Fibroblast of pulmonary artery (primary cell): ENCODE measurements at places on chromosomes 3 and 15.

DNA sequence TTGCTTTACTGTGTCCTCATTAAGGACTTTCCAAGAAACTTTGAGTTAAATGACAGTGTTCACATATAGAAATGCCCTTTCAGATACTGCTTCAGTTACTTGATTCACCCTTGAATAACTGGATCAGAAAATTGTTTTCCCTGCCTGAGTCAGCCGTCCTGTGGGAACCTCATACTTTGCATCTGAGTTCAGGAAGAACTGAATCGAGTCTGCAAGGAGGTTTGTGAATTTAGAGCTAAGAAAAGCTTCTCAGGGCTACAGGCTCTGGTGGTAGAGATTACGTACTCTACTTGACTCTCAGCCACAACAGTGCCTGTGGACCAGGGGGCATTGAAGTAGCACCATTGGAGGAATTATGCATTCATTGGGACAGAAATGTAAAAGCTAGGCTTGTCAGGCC, 252.4 kb upstream of the C2CD4B start:
- no peak for DNase-seq

DNA sequence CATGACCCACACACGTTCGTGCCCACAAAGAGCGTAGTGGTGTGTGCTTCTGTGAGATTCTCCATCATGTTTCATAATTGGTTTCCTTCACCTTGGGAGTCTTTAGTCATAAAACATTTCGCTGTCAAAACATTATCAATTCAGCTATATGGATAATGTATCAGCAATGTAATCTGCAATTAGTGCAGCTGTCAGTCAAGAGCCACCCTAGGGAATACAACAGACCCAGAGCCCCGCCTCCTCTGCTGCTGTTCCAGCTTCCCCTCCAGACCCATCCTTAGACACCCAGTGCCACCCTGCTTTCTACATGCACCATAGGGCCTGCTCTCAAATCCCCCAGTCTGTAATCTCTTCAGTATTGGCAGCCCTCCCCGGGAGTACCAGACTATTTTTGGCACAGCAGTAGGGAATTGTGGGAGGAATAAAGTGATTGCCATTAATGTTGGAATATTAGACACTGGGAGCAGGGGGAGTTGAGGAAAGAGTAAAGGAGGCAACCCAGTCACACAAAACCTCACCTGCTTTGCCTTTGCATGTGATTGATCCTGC, 31.5 kb upstream of the C3orf80 start:
- DNase-seq: no peak

DNA sequence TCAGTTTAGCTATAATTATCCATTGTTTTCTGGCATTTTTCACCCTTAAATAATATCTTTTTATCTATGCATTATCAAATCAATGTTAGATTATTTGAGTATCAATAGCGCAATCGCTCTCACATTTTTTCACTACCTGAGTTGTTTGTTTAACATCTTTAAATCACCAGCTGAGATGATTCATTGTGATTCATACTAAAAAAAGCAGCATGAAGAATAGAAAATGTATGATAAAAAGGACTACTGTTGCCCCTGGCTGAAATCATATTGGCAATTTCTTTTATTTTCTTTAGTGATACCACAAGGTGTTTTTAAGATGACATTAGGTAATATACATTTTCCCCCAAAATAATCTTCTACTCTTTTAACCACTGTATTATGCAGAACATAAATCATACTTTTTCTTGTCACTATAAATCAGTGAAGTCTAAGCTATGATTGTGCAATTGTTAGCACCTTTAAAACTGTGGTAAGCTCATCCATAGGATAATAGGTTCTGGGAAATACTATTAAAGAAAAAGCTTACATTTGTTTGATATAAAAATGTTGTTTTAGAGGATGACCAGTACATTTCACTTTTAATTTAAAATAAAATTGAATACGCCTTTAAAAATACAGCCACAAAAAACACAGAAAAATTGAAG, 889.1 kb downstream of the NAALADL2 start:
- DNase-seq: no peak

DNA sequence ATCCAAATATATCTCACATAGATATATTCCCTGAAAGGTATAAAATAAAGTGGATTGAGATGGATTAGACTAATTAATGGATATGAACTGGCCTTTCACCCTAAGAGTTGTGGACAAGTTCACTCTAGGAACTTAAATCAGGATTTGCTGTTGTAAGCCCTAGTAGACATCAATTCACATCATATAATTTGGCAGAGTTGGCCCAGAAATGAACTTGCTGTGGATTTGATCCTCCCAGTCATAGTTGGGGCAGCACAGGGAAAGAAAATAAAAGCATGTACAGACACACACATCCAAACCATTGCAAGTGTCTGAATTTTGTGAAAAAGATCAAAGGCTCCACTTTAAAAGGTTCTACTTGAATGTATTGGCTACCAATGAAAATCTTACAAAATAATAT, 734.7 kb upstream of the NR2F2 start:
- no peak for DNase-seq

- no peak for DNase-seq
Observed at GRCh38 chr15:96977886-96978285, 647.4 kb downstream of the NR2F2 start.

- peak; percentile 47 for DNase-seq
Observed at GRCh38 chr3:42572278-42572677, 9.5 kb downstream of the SEC22C start.
